ENCODE measurements at places on chromosomes 5 and 9.
A peak's percentile ranks its signal among the peaks of the same experiment; 100 is the strongest.

- DNase-seq: no peak
Observed at GRCh38 chr9:38432922-38433510, 8.8 kb upstream of the IGFBPL1 start.

DNA sequence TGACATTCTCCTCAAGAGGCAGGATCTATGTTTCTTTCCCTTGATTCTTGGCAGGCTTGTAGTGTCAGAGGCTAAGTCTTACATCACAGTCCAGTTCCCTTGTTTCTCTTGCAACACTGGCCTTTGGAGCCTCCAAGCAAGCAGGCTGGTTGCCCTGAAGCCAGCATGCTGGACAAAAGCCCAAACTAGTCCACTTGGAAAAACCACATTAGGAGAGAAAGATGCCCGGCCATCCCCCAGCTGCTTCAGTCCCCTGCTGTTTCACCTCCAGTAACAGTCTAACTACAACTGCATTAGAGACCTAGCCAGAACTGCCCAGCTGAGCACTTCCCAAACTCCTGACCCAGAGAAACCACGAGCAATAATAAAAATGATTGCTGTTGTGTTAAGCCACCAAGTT lies 87.6 kb downstream of the ADAMTS6 start:
- no peak for DNase-seq

DNA sequence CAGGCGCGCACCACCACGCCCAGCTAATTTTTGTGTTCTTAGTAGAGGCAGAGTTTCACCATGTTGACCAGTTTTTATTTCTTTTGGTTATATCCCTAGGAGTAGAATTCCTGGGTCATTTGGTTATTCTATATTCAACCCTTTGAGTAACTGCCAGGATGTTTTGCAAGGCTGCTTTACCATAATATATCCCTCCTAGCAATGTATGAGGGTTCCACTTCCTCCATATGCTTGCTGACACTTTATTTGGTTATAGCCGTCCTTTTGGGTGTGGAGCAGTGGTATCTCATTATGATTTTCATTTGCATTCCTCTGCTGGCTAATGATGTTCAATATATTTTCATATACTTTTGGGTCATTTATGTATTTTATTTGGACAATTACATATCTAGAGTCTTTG lies 81.2 kb downstream of the RAB24 start:
- DNase-seq: no peak

GRCh38 chr5:40679913-40680681 lies at the start of gene PTGER4:
Gene PTGER4 (plus strand): TSS chr5:40679915. CDS start chr5:40680994, 1,079 bp downstream.
- DNase-seq: no peak

- DNase-seq: no peak
Observed at GRCh38 chr5:130166839-130167490, 262.7 kb downstream of the CHSY3 start.

GRCh38 chr5:22643356-22643755 lies 209.8 kb downstream of the CDH12 start:
- no peak for DNase-seq

DNA sequence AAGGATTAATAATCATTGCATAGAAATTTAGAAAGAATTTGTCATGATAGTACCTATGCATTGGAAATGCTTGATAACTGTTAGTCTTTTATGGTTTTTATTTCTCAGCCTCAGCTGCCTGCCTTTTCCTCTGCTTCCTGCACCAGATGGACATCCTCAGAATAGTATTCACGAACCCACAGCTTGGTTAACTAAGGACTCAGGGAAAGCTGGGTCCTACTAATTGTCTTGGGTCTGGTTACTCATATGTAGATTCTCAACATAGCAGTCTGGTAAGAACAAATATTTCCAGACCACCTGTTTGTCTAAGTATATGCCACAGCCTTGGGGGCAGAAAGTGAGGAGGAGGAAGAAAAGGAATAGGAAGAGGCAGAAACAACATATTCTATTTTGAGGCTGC lies 464.5 kb upstream of the SMARCA2 start:
- no peak for DNase-seq

- no peak for DNase-seq
Observed at GRCh38 chr5:80989883-80990282, 29.7 kb downstream of the RASGRF2 start.

DNA sequence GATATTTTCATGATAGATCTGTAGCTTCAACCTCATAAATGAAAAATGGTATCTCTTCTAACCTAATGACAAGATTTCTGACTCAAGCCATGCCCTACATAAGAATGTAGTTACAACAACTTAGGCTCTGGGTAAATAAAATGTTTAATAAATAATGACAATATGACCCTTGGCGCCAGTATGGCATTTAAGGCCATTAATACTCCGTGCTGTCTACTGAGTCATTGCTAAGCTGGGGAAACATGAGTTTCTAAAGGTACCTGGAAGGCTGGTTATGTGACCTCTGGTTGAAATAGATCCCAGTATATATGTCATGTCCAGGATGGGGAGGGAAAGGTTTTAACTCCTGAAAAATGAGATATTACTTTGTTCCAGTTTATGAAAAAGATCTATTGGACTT lies 58.0 kb upstream of the CEMIP2 start:
- DNase-seq: no peak

DNA sequence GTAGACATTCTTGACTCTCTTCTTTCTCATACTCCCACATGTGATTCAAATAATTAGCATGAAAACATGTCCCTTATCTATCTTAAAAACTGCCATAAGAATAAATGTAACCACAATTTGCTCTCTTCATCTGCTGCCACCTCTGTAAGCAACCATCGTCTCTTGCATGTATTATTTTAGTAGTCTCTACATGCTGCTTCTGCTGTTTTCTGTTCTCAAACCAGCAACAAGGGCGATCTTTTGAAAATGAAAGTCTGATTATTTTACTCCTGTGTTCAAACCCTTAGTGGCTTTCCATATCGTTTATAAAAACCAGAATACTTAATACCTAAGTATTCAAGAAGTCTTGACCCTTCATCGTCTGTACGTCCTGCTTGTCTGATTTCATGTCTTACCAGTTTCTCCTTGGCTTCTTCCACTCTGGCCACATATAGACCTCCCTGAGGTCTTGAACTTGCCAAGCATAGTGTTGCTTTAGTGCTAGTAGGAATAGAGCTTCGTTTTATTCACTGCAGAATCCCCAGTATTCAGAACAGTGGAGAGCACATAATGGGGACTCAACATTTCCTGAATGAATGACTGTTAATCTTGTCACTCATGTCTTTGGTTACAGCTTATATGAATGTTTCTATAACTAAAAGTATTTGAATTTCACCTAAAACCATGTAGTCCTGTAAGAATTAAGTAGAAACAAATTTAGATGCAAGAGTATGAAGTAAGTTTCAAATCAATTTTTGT lies 10.6 kb downstream of the CDC42SE2 start:
- peak; percentile 47 for DNase-seq

DNA sequence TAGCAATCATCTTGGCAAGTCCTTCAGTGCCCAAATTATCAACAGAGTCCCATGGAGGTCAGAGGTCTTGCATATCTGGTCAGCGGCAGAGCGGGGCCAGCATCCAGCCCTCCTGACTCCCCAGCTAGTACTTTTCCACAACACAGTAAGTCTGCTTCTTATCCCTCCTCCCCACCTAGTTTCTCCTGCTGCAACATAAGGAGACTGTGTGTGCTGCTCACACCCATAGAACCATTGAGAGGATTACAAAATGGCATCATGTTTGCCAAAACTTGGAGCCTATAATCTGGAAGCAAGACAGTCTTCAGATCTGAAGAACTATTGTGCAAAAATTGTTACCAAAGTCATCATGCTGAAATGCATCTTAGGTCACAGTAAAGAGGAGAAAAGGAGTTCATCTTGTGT lies 125.8 kb upstream of the ZNF366 start:
- DNase-seq: no peak

DNA sequence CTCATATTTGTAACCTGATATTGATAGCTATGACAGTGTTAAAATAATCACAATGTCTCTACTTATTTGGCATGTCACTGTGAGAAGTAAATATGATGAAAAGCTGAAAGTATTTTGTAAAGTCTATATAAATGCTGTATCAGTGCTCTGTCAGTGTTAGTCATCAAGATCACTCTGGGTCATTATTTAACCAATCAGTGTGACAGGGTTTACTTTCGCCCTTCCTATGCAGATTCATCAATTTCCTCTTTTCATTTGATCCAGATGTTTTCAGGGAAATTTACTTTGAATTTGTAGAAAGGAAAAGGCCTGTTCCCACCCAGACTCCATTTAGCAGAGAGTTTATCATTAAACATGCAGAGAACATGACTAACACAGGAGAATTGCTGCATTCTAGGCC lies 9.9 kb upstream of the PCSK5 start:
- no peak for DNase-seq

DNA sequence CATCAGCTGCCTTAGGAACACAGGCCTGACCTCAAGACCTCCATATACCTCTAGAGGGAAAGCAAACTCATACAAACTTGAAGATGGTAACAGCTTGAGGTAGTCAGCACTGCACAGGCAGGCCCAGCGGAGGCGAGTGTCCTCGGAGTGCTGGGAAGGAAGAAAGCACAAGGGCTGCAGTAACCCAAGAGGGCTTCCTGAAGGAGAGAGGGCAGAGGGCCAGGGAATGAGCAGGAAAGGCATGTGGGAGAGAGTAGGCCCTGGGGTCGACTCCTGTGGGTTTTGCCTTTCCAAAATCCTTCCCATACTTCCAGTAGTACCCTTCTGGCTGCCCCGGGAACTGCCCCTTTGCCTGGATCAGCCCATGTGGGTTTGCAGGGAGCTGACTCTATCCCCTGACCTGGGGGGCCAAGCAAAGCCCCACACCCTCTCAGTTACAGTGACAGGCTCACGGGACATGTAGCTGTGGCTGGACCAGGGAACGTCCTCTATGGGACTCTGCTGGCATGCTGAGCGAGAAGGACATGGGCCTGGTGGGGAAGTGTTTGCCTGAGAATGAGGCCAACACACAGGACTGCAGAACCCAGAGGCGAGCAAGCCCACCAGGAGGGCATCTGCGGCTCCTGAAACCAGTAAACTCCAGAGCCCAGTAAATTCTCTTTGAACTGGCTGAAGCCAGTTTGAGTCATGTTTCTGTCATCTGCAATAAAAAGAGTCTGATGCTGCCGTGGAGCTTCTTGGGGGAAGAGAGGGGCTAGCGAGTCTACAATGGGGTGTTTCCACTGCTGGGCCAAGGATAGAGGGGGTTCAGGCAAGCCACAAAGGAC lies 64.1 kb downstream of the COL23A1 start:
- DNase-seq: no peak

DNA sequence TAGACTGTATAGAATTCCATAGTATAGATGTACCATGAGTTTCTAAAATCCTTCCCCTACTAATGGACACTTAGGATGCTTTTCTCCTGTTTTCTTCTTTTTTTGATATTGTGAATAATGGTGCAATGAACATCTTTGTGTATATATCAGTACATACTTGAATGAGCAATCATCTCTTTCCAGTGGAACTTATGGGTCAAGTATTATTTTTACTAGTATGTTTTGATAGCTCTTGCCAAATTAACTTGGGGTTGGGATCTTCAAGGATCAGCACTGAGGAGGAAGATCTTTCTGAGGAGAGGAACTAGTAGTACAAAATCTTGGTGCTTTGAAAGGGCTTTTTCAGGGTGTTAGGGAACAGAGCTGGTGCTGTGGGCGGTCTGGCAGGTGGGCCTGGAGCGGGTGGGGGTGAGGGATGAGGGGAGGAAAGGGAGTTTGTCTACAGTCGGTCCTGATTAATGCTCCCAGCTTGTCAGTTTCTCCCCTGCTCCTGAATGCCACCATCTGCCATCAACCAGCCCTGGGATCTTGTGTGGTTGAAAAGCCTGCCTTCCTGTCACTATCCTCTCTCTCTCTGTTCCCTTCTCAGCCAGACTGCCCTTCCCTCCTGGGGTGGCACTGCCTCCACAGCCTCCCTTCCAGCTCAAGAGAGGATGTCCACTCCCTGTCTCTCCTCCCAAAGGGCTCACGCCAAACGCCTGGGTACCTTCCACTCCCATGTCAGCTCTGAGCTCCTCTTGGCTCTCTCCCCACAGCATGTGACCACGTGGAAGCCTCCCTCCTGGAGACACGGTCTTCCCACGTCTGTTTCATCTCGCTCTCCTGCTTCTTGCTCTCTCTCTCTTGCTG lies 185.9 kb downstream of the DAB2IP start:
- DNase-seq: no peak

GRCh38 chr9:112112519-112112918 lies 62.6 kb downstream of the SUSD1 start:
- DNase-seq: no peak

- no peak for DNase-seq
Observed at GRCh38 chr5:180922932-180923331, 24.0 kb downstream of the BTNL8 start.

GRCh38 chr9:93523518-93524144 lies 52.8 kb upstream of the PHF2 start:
- DNase-seq: no peak

DNA sequence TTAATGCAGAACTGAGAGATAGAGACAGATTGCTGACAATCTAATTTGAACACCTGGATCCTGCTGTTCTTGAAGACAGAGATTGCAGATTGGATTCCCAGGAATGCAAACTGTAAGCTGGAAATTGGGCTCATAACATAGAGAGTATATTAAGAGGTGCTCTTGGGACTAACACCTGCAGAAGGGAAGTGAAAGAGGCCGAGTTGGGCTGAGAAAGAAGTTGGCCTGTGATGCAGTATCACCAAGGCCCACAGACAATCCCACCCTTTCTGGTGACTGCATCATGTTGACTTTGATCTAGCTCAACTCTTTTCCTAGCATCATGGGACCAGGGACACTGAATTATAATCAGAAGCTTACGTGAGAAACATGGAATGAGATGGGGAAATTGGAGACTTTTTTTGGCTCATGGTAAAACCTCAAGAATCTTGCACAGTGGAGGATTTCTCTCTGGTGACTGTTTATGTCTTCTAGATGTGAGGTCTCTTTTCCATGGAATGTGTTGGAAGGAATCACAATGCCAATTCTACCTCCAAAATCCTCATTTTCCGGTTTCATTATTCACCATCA lies 36.5 kb upstream of the NUDT12 start:
- no peak for DNase-seq

- DNase-seq: peak; percentile 86
Observed at GRCh38 chr5:157303667-157304327, 37.9 kb downstream of the CYFIP2 start.

DNA sequence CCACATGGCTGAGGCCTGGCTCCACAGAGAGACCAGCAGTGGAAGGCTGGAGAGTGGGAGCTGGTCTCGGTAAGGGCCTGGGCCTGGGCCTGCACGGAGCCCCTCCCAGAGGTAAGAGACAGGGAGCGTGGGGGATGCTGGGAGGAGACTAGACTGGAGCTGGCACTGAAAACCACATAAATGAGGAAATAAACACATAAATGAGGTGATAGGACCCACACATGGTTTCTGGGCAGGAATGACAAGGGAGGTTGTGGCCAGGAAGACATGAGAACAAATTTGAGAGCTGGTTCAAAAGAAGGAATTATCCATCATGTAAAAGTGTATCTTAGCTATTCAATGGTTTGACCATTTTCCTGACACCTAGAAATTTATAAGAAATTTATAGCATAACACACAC lies 451.7 kb upstream of the DAP start:
- no peak for DNase-seq
